ENCODE measurements at places on chromosomes 1 and 21.
A peak's percentile ranks its signal among the peaks of the same experiment; 100 is the strongest.

GRCh38 chr1:116330342-116330652 is 42.7 kb upstream of the ATP1A1 start:
- no peak for DNase-seq

GRCh38 chr1:16612332-16613172 is 812 bp downstream of the NBPF1 start:
- DNase-seq: peak; percentile 95

DNA sequence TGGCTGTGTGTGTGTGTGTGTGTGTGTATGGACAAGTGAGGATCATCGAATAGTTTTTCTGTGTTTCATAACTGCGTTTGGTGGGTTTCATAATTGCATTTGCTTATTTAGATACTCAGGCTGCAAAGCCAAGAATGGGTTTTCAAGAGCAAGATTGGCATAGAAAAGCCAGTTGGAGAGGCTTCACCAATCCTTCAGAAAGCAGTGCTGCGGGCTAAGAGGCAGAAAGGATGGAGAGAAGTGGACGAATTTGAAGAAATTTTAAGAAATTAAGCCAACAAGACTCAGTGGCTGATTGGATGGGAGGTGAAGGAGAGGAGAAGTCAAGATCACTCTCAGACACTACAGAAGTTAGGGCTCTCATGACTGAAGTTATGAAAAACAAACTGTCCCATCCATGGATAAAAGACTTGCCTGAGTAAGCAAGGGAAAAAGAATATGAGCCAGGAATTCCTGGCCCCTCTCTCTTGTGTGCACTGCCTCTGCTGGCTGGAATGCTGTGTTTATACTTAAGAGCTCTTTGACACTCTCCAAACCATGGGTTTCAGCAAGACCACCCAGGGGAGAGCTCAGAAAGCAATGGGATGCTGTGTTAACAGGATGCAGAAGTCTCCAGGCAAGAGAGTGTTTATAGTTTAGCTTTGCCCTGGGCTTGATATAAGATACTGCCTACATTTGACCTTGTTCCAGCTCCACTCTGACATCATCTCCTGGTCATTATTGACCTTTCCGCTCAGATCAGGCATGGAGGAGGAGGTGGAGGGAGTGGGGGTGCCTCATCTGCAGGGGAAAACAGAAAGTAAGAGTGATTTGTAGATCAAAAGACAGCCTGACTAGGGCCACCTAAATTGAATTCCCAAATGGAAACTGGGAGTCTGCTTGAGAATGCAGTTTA is 232.0 kb upstream of the PLXNA2 start:
- peak; percentile 83 for DNase-seq

GRCh38 chr1:78375996-78376395 is 114.8 kb upstream of the PTGFR start:
- no peak for DNase-seq

GRCh38 chr1:203166192-203166940 is 9.3 kb downstream of the MYBPH start:
- DNase-seq: no peak

GRCh38 chr1:15749399-15750291 is 7.3 kb downstream of the TMEM82 start:
- DNase-seq: no peak

DNA sequence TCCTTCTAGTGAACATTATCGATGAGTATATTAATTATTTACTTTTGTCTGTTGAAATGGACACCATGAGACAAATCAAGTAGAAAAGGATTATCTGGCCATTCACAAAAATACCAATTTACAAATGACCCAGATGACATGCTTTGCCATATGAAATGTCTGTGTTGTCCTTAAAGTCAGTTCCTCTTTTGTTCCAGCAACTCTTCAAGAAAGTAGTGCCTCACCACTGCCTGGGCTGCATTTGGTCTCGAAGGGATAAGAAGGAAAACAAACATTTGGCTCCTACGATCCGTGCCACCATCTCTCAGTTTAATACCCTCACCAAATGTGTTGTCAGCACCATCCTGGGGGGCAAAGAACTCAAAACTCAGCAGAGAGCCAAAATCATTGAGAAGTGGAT is 79.6 kb downstream of the RGL1 start:
- no peak for DNase-seq

GRCh38 chr21:31011412-31011811 is 26.9 kb downstream of the KRTAP19-8 start:
- no peak for DNase-seq

DNA sequence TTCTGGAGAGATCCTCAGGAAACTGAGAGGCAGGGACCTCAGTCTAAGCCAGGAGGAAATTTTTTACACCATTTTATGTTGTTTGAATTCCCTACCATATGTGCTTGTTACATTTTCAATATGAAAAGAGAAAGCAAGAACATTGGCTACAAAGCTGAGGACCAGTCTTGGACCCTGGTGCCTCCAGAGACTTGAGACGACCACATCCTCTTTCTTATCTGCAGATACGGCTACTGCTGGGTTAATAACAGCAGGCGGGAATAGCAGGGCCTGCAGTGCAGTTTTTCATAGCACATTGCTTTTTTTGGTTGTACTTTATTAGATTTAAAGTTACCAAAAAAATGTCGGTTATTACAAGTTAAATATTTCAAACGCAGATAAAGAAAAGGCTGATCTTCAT is 3.9 kb downstream of the KDM4A start:
- no peak for DNase-seq

- DNase-seq: no peak
These were observed 32.5 kb downstream of the WNT3A start for GRCh38 chr1:228039006-228039903.

- DNase-seq: peak; percentile 37
These were observed 7.8 kb downstream of the VANGL2 start for GRCh38 chr1:160407839-160408801.

DNA sequence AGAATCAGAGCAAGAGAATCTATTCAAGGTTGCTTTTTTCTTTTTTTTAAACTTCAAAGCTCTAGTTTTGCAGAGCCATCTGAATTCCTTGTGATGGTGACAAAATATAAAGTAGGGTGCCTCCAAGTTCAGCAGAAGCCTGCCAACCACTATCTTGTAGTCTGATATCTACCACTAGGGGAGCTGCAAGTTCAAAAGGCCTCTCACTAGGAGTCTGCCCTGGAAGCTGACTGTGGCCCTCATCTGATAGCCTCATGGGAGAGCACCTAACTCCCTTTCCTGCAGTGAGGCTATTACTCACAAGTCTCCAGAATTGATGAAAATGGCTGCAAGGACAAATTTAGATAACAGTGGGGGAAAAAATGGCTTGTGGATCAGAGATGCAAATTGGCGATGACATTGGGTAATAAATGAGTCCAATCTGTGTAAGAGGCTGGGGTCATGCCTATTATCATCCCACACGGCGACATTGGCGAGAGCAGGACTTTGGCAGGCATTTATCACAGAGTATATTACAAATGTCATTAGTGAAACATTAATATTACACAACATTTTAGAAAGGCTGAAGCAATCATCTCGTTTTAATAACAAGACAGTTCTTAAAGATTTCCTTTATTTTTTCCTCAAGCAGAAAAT is 10.7 kb upstream of the ZP4 start:
- DNase-seq: peak; percentile 37

GRCh38 chr1:1230656-1231399 is 973 bp downstream of the SDF4 start:
- no peak for DNase-seq

DNA sequence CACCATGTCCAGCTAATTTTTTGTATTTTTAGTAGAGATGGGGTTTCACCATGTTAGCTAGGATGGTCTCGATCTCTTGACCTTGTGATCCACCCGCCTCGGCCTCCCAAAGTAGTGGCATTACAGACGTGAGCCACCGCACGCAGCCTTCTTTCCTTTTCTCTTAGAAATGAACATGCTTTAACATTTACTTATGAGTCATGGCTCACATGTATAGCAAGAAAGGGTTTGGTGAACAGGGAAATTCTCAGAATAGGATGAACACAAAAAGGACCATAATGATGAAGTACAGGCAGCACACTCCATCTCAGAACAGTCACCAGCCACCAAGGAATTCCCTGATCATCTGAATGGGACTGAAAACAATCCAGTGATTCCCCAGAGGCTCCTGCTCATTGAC is 9.4 kb upstream of the VAMP4 start:
- DNase-seq: no peak

DNA sequence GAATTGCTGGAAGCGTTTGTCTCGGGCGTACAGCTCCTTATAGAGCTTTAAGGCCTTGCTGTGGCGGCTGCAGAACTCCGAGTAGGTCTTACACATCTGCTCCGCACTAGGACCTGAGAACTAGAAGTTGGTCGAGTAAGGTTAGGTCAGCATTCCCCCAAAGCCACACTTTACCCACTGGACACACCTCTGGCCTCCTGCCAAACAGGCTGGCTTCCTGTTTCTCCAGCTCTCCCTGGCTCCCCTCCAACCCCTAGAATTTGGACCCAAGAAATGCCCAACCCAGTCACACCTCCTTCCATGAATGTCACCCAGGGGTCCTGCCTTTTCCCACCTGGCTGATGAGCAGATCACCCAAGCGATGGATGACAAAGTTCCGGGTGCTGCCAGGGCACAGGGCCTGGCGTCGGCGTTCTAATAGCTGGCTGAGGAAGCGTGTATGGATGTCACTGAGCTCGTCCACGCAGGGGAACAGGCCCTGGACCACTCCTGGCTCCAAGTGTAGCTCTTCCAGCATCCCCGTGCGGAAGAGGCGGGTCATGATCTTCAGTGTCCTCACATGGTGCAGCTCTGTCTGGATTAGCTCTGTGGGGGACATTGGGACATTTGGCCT is 15.6 kb downstream of the ARHGEF2 start:
- DNase-seq: no peak

DNA sequence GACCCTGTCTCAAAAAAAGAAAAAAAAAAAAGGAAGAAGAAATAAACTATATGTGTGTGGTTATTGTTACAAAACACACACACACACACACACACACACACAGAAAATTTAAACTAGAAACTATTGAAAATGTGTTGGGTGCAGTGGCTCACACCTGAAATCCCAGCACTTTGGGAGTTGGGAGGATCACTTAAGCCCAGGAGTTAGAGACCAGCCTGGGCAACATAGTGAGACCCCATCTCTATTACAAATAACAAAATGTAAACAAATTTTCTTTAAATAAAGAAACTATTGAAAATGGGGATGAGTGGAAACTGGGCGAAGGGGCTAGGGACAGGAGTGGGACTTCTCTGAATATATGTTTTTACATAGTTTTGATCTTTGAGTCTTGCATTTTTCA is 23.0 kb downstream of the KIAA2013 start:
- no peak for DNase-seq

DNA sequence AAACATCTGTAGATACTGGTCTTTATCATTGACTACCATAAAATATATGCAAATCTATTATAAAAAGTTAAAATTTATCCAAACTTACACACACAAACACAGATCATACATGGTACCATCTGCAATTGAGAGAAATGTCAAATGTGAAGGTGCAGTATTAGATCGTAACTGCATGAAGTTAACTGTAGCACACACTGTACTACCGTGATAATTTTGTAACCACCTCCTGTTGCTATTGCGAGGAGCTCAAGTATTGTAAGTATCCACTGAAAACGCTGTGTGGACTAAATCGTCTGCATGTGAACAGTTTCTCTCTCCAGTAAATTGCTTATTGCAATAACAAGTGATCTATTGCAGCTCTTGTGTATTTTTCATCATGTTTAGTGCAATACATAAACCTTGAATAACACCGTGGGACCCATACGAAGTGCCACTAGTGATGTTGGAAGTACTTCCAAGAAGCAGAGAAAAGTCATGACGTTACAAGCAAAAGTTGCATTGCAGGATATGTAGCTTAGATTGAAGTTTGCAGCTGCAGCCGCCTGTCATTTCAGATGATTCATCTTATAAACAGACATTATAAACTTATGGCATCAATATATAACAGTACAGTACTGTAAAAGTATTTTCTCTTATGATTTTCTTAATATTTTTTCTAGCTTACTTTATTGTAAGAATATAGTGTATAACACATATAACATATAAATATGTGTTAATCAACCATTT is 172.9 kb downstream of the SDCCAG8 start:
- DNase-seq: no peak

DNA sequence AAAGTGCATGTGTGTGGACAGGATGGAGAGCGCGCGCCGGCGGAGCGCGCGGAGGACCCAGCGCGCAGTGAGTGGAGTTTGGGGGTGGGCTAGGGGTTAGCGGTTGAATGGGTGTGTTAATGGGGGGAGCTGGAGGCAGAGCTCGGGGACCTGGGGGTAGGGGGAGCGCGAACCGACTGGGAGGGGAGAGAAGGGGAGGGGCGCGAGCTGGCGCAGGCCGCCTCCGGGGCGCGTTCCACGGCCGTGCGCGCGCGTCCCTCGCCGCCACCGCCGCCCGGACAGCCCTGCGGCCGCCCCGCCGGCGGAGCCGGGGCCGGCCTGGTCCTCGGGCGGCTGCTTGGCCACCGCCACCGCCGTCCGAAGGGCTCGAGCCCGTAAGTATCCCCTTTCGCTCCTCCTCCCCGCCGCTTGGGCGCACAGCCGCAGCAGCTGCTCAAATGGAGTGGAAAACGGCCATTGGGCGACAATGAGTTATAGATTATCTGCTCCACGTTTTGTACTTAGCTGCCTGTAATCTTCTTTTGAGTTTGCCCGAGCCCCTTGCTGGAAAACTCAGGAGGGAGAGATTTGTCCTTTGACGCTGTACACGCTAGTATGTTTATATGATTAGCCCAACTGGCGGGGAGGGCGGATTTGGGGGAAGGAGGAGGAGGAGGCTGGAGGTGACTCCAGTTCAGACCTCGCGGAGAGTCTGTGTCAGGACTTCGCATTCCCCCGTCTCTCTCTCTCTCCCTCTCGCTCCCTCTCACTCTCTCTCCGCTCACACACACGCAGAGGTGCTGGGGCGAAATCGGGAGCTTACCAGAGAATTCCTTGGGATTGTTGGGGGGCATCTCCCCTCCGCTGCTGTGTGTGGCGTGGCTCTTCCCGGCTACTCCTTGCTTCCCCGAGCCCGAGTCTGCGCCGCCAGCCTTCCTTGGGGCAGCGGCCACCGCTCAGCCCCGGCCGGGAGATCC is at the start of gene ADGRL2:
Gene ADGRL2 (plus strand): TSS at position 240 of the 956 bp plus-strand sequence. CDS start 36,051 bp downstream, outside the sequence.
- peak; percentile 97 for DNase-seq

GRCh38 chr1:169724168-169724567 is 9.7 kb downstream of the SELE start:
- peak; percentile 3 for DNase-seq

DNA sequence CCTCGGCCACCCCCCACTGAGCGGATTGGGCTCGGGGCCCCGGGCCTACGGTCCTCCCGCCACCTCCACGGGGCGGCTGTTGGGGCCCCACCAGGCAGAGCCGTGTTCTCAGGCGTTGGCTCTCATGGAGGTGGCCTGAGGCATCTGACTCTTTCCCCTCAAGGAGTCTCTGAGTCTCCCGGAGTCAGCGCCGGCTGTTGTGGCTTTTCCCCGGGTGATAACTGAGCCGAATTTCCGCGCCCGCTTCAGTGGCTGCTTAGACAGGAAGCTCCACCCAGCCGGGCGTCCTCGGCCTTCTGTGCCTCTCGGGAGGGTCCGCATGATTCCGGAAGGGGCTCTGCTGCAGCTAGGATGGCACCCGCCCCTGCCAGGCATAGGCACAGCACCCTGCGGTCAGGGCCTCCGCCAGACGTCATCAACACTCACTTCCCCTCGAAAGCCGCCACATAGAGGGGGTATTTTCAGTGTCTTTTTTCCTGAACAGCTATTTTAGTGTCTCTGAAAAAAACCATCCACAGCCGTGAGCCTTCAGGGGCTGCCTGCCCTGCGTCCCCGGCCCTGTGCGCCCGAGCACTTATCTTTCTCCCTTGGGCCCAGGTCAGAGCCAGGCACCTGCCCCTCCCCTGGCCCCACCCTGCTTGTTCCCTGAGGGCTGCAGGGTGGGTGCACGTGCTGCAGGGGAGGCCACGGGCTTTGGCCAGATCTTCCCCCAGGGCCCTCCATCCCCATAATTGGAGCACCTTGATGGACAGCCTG is 72.9 kb downstream of the SKI start:
- DNase-seq: no peak
